Smooth muscle cell of trachea (primary cell): ENCODE measurements at places on chromosomes 2 and 18. TPM values are rescaled to one million over a fixed set of nuclear protein-coding genes. Genes with fewer than 3 reads are reported as not detected.

Gene ALMS1
- total RNA-seq: 14.4 and 17.0 TPM in 2 replicates

Gene REG1B
- total RNA-seq: not detected in 2 replicates

Gene AGXT
- total RNA-seq: not detected in 2 replicates

Gene ZNF385B
- total RNA-seq: not detected in 2 replicates

Gene DIS3L2
- total RNA-seq: 14.7 and 28.1 TPM in 2 replicates

Gene OSBPL1A
- 59.2 and 63.6 TPM in 2 replicates for total RNA-seq

Gene TTLL4
- 6.3 and 14.2 TPM in 2 replicates for total RNA-seq

Gene PAX8
- 0.87 and 1.5 TPM in 2 replicates for total RNA-seq

Gene GRHL1
- total RNA-seq: 0.58 and 0.66 TPM in 2 replicates

Gene GALNT13
- total RNA-seq: 0.17 TPM in 1 of 2 replicates, not detected in the other

Gene PAIP2B
- 0.66 and 0.73 TPM in 2 replicates for total RNA-seq

Gene SERPINB7
- 0.87 and 1.7 TPM in 2 replicates for total RNA-seq

Gene MEP1B
- total RNA-seq: 0.17 TPM in 1 of 2 replicates, not detected in the other

Gene HOXD4
- total RNA-seq: not detected in 2 replicates

Gene FAM124B
- total RNA-seq: 0.44 TPM in 1 of 2 replicates, not detected in the other

Gene DUSP2
- total RNA-seq: 0.15 and 2.0 TPM in 2 replicates

Gene CRYGD
- not detected in 2 replicates for total RNA-seq

Gene GLB1L
- total RNA-seq: 27.6 and 33.6 TPM in 2 replicates

Gene ORC4
- total RNA-seq: 25.0 and 45.5 TPM in 2 replicates

Gene CCDC74A
- 9.0 and 12.7 TPM in 2 replicates for total RNA-seq

Gene SERPINB12
- not detected in 2 replicates for total RNA-seq

Gene LIMS1
- 83.3 and 145 TPM in 2 replicates for total RNA-seq

Gene LRRC30
- not detected in 2 replicates for total RNA-seq
